Forelimb muscle (tissue), 1 donor: ENCODE measurements at places on chromosomes 11 and 22.
A peak's percentile ranks its signal among the peaks of the same experiment; 100 is the strongest.

DNA sequence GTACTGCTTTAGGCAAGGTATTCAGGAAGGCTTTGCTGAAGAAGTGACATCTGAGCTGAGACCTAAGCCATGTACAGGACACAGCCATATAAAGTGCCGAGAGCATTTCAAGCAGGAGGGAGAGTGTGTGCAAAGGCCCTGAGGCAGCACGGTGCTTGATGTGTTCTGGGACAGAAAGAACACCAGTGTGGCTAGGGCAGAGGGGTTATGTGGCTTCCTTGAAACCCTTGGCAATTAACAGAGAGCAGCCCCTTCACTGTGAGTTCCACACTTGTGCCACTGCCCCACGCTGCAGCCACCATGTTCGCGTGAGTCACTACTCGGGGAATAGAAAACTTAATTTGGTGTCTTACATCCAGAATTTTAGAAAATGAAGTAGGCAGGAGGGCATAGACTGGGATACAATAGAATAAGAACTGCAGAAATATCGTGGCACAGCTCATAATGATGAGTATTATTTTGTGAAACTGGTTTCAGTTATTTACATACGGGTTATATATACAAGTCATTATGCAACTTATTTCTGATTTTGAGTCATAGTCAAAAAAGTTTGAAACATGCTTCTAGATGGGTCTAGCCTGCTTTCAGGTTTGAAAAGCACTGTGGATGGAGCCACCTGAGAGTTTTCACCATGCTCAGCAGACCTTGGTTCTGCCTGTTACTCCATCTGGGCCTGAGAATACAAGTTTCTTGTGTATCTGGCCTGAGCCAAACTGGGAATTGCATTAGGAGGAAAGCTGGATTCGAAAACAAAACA is 11.8 kb downstream of the IL10RA start:
- DNase-seq, result no peak

DNA sequence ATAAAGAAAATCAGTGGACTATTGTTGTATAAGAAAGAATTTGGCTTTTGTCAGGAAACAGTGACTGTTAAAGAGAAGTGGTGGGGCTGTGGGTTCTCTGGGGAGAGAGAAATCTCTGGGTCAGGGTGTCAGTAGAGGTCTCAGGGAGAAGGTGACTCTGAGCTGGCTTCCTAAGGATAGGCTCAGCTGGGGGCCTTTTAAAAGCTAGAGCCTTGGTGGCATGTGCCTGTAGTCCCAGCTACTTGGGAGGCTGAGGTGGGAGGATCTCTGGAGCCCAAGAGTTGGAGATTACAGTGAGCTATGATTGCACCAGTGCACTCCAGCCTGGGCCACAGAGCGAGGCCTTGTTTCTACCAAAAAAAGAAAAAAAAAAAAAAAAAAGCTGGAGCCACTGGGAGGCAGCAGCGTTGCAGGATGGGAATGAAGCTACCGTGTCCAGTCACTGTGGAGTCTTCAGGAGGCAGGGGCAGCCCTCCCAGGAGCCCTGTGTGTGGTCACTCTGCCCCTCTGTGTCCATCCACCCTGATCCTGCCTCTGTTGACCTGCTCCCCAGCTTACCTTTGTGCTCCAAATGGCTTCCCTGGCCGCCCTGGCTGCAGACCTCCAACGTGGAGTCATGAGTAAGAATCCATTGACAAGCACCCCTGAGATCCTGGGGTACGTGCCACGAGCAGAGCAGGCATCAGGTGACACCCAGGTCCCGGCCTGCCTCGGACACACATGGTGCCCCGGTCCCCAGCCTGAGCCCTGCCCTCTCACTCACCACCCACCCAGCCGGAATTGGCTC is 5.4 kb upstream of the MIF start:
- DNase-seq, result no peak

DNA sequence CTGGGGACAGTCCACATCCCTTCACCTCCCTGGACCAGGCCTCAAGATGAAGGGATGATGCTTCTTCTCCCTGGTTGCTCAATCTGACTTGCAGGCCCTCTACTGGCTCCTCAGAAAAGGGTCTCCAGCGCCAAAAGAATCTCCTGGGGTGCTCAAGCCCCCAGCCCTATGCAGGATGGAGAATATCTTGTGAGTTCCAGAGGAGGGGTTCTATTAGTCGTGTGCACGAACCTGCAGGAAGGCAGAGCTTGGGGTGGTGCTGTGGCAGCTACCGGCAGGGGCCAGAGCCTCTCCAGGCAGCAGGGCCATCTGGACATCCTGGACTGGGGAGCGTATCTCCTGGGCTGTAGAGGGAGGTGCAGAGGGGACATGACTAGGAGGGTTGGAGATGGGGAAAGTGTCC is 1339.5 kb downstream of the BRD1 start:
- no peak for DNase-seq

DNA sequence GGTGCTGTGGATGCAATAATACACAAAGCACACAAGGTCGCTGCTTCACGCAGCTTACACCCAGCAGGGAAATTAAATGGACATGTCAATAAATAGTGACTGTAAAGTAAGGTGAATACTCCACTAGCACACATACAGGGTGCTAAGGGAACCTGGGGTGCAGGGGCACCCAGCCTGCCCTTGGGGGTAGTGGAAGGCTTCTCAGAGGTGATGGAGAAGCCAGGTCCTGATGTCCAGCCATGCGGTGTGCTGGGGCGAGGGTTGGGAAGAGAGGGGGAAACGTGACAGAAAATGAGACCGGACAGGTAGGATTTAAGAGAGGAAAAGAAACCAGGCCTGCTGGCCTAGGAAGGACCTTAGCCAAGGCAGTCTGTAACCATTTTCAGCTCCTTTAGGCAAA is 200.5 kb downstream of the GRIK4 start:
- no peak for DNase-seq

DNA sequence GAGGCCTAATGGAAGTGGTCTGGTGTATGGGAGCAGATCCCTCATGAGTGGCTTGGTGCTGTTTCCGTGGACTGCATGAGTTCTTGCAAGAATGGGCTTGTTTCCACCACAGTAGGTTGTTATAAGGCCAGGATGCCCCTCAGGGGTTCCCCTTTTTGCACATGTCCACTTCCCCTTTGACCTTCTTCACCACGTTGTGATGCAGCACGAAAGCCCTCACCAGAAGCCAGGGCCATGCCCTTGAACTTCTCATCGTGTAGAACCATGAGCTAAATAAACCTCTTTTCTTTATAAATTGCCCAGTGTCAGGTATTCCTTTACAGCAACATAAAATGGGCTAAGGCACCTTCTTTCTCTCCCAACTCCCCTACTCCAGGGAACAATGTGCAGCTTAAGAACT is 2.8 kb upstream of the NARS2 start:
- DNase-seq, result no peak

- DNase-seq, result no peak
Observed at GRCh38 chr22:33202455-33202854, 144.3 kb upstream of the SYN3 start.

- no peak for DNase-seq
Observed at GRCh38 chr11:60937811-60938210, 13.6 kb downstream of the TMEM132A start.

- no peak for DNase-seq
Observed at GRCh38 chr11:14551380-14551779, 31.2 kb upstream of the PSMA1 start.

DNA sequence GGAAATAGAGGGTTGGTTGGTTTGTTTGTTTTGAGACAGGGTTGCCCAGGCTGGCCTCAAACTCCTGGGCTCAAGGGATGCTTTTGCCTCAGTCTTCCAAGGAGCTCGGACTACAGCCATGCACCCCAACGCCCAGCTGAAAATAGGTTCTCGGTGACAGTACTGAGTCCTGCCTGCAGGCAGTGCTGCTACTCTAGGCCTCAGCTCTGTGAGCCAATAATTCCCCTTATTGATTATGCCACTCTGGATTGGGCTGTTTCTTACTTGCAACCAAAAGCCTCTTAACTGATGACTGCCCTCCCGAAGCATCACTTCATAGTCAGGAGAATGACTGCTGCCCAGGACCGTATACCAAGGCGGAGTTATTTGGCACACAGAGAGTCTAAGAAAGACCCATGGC is 1.2 kb upstream of the C11orf16 start:
- no peak for DNase-seq

- DNase-seq, result no peak
Observed at GRCh38 chr22:35561796-35562526, 21.3 kb downstream of the RASD2 start.

DNA sequence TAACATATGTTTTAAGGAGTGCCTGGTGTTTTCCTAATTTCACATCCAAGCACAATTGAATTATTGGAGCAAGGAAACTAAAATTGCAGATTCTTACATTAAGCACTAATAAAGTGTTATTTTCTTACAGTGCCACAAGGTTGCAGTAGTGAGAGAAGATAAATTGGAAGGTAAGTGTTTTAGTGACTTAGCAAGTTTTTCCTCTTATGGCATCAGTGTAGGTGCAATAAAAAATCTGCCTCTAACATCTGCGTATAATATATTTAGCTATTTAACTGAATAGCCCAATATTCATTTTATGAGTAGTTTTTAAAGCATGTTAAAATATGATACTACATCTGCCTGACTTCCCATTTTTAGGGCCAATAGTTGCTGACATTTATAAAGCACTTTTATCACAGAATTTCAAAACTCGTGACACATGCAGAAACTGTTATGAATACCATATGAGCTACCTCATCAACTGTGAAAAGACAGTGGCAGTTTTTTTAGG is 19.0 kb downstream of the POLD3 start:
- DNase-seq, result no peak

DNA sequence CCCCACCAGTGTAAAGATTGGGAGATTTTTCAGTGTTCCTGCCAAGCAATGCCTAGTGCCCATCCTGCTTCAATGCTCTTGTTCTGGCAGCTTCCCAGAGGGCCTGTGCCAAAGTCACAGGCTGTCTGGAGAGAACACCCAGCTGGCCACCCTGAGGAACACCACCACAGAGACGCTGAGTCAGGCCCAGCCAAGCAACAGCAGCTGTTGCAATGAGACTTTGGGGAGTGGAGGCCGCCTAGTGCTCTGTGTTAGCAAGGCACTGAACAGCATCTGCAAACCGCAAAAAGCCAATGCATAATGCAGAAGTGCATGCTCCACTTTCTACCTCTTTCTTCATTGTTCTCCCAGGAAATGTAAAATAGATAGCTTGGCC is 168.1 kb downstream of the NXPE2 start:
- DNase-seq, result peak; percentile 5

DNA sequence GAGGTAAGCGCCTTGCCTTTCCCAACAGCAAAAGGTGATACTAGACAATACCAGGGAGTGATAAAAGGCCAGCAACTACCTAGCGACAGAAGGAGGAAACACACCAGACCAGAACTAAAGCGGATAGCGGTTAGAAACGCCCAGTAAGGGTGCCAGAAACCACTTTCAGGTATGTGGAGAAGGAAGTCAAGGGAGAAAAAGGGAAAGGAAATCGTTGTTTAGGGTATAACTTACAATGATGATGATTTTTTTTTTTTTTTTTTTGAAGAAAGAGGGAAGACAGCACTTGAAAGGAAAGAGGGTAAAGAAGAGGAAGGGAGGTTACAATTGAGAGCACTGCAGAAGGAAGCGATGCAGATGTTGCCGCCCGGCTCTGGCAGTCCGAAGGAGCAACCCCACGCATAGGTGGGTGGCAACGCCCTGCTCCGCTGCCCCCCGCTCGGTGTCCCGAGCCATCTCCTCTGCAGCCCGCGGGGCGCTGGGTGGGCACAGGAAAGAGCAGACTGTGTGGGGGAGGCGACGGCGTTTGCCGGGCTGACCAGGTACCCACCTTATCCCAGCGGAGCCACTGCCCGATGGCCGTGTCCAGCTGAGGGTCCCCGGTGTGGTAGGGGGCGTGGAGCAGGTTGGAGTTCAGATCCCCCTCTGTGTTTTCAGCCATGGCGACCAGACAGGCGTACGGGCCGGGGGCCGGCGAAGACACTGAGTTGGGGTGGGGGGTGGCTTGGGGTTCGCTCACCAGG is 561 bp downstream of the PGM2L1 start:
- DNase-seq, result no peak

GRCh38 chr22:24337894-24338645 is 67.4 kb downstream of the SPECC1L start:
- no peak for DNase-seq
